Activated naive CD4-positive, alpha-beta T cell treated with anti-CD3 and anti-CD28 coated beads for 36 hours (primary cell): ENCODE measurements at places on chromosomes 13 and 19.

GRCh38 chr19:42291435-42291810 is 10.5 kb upstream of the PRR19 start:
- DNase-seq = no peak

DNA sequence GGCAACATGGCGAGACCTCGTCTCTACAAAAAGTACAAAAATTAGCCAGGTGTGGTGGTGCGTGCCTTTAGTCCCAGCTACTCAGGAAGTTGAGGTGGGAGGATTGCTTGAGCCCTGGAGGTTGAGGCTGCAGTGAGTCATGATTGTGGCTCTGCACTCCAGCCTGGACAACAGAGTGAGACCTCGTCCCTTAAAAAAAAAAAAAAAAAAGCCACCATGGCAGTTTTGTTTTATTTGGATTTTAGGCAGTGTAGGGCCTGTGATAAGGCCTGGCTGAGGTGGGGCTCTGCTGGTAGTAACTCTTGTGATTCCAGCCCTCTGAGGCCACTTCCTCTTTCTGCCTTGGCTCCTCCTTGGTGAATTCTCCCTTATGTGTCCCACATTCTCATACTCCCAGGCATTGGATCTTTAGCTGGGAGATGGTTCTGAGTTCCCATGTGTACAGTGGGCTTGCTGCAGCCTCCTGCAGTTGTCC is 39.2 kb downstream of the GATAD2A start:
- DNase-seq = peak; percentile 47

DNA sequence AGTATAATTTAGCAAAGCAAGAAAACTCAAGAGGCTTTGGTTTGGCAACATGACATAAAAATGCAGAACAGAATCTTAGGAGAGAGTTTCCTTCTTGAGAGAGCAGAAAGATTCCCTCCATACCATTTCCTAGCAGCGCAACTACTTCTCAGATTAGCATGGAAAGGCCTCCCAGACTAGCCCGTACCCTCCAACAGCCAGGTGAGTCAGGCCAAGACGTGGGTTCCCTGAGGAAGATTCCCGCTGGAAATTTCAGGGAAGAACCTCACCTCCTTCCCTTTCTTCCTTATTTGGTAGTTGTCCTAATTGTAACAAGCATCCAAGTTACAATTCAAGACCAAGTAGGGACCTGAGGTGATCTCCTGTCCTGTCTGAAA is 12.3 kb downstream of the COL4A2 start:
- DNase-seq = no peak

DNA sequence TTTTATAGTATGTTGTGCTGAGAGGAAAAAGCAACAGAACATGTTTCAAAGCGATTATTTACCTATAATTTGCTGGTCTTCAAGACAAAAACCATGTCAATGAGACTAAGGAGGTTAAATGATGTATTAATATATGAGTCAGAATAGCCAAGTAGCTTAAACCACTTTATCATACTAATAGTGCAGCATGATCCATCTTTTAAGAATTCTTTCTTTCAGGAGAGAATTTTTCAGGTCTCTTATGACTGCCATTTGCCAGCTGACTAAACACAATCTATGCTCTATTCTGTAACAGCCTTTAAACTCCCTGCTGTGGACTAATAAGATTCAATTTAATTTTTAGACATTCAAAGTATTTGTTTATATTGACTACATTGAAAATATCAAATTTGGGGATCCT is 93.7 kb downstream of the TRPC4 start:
- no peak for DNase-seq

- no peak for DNase-seq
These were observed 64.4 kb downstream of the B3GLCT start for GRCh38 chr13:31264151-31264550.

- DNase-seq = no peak
These were observed 507.4 kb upstream of the KLF12 start for GRCh38 chr13:74641586-74641985.

- no peak for DNase-seq
These were observed 457.6 kb upstream of the GPC6 start for GRCh38 chr13:92769046-92769445.

GRCh38 chr19:13865571-13866462 is 11.1 kb upstream of the NANOS3 start:
- DNase-seq = no peak

DNA sequence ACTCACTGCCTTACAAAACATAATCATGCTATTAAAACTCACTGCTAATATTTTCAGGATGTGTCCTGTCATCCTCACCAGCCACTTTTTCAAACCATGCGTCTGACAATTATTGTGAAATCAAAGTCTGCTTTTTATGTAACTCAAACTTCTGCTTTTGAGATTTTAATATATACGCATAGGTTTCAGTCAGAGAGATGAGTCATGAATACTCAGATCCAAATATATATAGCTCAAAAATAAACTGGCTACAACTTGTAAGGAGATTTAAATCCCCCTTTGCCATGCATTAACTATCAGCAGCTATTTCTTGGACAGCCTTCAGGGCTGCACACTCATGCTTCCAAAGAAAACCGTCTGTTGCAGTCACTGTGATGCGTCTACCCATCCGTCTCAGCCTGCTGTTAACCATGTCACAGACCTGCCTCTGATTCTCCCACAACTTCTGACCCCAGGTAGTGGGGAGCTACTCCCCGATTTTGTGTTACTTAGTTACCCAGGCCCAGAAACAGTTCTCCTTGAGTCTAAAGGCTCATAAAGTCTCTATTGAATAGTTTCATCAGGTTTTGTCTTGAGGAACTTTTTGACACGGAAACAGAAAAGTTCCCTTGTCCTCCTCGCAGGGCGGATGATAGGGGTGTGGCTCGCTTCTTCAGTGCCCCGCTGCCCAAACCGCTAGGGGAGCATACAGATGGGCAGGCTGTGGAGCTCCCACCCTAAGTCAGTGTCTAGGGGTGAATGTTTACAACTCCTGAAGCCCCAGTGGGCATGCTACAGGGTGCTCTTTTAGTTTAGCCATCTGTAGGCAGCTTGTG is 33.8 kb upstream of the SGCG start:
- DNase-seq = no peak

DNA sequence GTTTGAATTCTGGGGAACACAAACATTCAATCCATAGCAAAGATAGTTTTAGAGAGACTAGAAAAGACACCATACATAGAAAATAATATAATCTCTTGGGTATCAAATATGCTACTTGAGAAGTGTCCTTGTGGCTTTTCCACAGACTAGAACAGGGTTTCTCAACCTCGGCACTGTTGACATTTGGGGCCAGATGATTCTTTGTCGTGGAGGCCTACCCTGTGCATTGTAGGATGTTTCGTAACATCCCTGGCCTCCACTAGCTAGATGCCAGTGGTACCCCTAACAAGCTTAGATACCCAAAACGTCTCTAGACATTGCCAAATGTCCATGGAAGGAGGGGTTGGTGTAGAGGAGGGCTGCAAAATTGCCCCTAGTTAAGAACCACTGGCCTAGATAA is 2.2 kb upstream of the ESD start:
- DNase-seq = no peak

GRCh38 chr13:51308781-51309180 is 30.7 kb upstream of the SERPINE3 start:
- DNase-seq = no peak

GRCh38 chr13:99733346-99733745 is 232.1 kb downstream of the TM9SF2 start:
- DNase-seq = no peak

GRCh38 chr13:23701636-23702035 is 131.4 kb downstream of the TNFRSF19 start:
- no peak for DNase-seq

- no peak for DNase-seq
These were observed 212.8 kb downstream of the FGF9 start for GRCh38 chr13:21883713-21884112.

DNA sequence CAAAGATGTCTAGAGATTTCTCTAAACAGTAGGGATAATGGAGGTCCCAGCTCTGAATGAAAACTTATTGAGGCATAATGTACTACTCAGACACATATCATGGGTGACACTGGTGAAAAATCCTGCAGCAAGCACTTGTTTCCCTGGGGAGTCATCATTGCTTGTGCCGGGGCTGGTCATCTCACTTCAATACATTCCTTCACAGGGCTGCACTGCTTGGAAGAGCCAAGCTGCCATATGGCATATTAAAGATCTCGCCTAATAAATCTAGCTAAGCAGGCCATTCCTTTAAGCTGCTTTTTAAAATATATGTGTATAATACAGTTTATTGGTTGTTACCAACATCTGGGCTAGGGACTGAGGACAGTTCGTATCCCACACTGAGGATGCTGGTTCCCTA is 332.2 kb upstream of the GPC6 start:
- DNase-seq = no peak

DNA sequence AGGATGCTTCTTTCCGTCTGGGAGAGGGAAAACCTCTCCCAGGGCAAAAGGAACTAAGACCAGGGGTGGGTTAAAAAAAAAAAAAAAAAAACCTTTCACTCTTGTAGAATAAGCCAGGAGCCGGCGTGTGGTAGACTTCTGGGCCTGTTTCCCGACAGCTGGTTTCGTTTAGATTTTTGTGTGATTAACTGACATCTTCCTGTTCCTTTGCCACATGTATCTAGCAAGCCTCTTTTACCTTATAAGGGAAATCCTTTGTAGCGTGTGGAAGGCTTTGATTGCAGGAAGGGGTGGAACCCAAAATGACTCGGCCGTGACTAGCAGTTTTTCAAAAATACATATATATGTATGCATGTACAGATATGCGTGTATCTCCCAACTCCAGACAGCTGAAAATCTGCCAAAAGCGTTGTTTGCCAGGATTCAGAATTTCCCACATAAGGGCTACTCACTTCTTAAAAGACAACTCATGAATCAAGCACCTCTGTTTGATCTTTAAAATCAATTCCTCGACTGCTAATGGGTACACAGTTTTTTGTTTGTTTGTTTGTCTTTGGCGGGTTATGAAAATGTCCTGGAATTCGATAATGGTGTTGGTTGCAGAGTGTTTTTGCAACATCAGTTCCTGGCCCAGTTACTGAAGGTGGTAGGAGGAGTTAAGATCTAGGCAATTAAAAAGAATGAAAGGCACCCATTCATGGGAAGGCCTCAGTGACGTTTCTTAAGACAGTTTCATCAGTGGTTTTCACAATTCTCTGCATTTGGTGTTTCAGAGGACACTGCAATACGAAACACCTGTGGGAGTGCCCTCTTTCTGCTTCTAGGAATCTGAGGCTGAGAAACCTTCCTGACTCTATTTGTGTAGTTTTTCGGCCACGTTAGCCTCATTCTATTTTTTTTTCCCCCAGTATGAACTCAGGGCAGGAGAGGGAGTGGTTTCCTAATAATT is 2.7 kb downstream of the TPM4 start:
- peak; percentile 88 for DNase-seq

- peak; percentile 100 for DNase-seq
These were observed at the start of the genes MBD3L1 and ZNF558 for GRCh38 chr19:8832132-8833021. Gene MBD3L1, plus strand, starts transcription at chr19:8832377. Its CDS starts 10,302 bp downstream, at chr19:8842679. Gene ZNF558, minus strand, starts transcription at chr19:8832304. Its CDS starts 9,645 bp downstream, at chr19:8822659.

DNA sequence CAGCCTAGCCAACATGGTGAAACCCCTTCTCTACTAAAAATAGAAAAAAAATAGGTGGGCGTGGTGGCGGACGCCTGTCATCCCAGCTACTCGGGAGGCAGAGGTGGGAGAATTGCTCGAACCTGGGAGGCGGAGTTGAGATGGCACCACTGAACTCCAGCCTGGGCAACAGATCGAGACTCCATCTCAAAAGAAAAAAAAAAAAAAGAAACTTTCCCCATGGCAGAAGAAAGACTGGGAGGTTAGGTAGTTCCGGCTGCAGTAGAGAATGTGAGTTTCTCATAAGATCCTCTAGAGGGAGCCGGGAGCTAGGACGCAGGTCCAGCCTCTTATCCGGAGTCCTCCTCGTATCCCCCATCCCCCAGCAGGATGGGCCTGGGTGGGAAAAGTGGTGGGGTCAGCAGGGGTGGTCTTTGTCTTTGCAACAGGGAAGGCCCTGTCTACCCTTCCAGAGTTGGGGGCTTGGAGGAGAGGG is 13.2 kb upstream of the CREB3L3 start:
- peak; percentile 29 for DNase-seq

DNA sequence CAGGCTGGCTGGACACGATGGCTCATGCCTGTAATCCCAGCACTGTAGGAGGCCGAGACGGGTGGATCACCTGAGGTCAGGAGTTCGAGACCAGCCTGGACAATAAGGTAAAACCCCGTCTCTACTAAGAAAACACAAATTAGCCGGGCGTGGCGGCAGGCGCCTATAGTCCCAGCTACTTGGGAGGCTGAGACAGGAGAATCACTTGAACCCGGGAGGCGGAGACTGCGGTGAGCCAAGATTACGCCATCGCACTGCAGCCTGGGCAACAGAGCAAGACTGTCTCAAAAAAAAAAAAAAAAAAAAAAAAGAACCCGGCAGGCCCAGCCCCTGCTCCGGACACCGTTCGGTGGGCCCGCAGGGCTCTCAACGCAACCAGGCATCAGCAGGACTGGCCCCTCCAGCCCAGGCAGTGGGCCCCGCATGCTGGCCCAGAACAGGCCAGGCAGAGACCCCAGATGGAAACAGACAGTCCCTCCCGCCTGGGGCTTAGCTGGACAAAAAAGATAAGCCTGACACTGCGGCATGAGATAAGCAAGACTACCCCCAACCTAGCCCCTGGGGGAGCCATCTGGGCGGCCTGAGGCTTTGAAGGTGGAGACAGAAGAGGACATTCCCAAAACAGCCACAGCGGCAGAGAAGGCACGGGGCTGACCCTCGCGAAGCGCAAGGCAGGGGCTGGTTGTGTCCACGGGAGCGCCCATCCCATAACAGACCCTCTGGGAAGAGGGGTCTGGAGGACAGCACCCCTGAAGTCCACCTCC is 11.6 kb downstream of the REXO1 start:
- no peak for DNase-seq

- no peak for DNase-seq
These were observed 7.1 kb downstream of the KCNN4 start for GRCh38 chr19:43773725-43774102.

- peak; percentile 12 for DNase-seq
These were observed 87.1 kb downstream of the ARHGEF7 start for GRCh38 chr13:111202156-111202621.

GRCh38 chr13:90070837-90071525 is 1276.5 kb upstream of the MIR17HG start:
- no peak for DNase-seq

GRCh38 chr13:86446311-86446710 is 647.1 kb upstream of the SLITRK6 start:
- DNase-seq = no peak
